Right kidney (tissue), 9 donors: ENCODE measurements at places on chromosomes 1 and 21.
A peak's percentile ranks its signal among the peaks of the same experiment; 100 is the strongest.

DNA sequence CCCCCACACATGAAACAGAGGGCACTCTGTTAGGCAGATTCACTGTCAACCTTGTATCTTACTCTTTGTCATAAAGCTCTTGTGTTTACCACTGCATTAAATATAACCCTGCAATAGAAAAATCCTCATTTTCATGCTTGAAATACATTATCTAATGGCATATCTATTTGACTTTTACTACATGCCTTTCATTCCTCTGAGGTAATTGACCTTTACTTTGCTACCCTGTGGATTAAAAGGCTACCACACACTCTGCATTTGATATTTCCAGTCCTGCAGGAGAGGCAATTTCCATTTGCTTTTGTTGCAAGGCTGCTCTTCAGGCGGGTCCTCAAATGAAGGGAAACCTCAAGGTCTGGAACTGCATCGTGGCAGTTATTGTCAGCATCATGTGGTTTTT lies 238.0 kb downstream of the NTNG1 start:
- DNase-seq = peak; percentile 37

DNA sequence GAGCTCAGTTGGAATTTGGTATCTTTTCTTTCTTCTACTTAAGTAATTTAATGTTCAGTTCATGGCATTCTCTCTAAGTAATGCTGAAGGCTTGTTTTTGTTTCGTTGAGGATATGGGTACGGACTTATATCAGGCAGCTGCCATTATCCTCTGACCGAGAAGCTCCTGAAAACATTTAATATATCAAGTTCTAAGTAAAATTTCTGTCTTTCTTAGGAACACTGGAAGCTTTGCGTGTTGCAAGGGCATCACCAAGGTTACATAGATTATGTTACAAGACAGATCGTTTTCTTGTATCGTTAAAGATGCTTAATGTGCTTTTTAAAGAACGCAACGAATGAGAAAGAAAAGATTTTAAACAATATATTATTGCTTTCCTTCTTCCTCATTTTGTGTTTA lies 1.0 kb upstream of the GALNT2 start:
- DNase-seq = no peak

- peak; percentile 93 for DNase-seq
These were observed 898 bp upstream of the TMEM200B start for GRCh38 chr1:29124366-29125236.

DNA sequence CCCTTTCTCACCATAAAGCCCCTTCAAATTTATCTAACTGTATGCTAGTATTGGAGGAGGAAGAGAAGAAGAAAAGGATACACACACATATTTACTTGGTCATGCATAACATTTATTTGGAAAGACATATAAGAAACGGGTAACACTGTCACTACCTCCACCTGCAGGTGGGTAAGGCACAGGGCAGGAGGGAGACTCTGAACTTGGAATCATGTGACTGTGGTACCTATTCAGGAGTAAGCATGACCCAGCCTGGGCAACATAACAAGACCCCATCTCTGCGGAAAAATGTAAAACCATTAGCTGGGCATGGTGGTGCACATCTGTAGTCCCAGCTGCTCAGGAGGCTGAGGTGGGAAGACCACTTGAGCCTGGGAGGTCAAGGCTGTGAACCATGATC lies 1.4 kb upstream of the PADI6 start:
- no peak for DNase-seq

GRCh38 chr1:10835822-10836421 lies 39.5 kb upstream of the CASZ1 start:
- DNase-seq = peak; percentile 68

DNA sequence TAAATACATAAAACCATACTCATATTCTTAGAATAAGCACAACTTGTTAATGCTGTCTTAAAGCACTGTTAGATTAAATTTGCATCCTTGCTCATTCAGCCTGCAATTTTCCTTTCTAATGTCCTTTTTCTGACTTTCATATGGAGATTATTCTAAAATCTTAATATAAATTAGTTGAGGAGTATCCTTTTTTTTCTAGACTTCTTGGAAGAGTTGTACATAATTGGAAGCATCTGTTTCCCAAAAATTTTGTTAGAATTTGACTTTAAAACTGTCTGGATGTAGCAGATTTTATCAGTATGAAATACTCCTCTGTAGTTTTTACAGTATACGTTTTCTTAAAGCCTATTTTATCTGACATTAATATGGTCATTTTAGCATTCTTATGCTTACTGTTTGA lies 9.7 kb downstream of the KIFAP3 start:
- DNase-seq = no peak

DNA sequence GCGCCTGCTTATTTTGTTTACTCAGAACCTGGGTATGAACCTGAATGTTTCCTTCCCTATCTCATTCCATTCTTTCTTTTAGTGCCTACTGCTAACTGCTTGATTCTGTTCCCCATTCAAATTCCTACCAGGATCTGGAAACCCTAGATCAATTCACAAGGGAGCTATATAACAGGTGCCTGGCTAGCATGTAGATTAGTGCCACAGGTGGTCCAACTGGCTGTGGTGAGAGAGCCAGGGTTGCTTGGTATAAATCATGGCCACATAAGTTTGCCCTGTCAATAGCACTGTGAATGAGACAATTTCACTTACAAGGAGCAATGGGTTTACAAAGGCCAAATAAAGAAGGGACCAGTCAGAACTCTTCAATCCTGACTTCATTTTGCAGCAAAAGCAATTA lies 6.6 kb upstream of the PRPF38B start:
- DNase-seq = no peak

- no peak for DNase-seq
These were observed 34.1 kb upstream of the RNF187 start for GRCh38 chr1:228453022-228453560.

GRCh38 chr1:71687376-71687775 lies 595.0 kb downstream of the NEGR1 start:
- no peak for DNase-seq

- DNase-seq = no peak
These were observed 10.3 kb downstream of the POFUT2 start for GRCh38 chr21:45277101-45278045.

DNA sequence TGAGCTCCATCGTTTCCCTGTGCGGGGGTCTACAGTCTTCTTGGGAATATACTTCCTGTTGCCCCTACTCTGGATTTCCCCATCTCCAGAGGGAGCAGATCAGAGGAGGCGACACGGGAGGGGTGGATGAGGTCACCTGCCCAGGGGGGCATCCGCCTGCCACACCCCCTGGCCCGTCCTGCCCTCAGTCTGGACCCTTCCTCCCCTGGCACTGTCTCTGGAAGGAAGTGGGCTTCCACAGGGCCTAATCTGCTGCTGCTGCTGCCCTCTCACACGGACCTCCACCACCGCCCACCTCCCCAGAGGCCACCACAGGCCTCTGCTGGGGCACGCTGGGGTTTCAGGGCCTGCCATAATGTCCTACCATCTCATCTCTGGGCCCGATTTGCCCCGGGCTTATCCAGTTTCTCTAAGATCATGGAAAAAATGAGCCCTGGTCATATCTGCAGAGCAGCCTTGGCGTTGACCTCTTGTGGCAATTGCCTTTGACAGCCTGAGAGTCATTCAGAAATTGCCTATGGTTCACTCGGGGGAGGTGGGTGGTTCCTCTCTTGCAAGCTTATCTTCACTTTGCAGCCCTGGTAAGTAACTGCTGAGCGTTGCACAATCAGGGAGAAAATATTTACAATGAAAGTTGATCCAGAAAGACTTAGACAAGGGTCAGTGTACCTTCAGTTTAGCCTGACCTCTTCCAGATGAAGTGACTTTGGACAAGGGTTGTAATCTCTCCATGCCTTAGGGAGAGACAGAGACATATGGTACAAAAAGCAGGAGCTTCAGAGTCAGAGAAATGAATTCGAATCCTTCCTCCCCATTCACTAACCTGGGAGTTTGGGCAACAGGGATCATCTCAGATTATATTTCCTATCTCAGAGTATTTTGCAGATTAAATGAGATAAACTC lies 252.4 kb downstream of the TOMM20 start:
- DNase-seq = no peak

- DNase-seq = no peak
These were observed 468.2 kb downstream of the NUF2 start for GRCh38 chr1:163789911-163790310.

DNA sequence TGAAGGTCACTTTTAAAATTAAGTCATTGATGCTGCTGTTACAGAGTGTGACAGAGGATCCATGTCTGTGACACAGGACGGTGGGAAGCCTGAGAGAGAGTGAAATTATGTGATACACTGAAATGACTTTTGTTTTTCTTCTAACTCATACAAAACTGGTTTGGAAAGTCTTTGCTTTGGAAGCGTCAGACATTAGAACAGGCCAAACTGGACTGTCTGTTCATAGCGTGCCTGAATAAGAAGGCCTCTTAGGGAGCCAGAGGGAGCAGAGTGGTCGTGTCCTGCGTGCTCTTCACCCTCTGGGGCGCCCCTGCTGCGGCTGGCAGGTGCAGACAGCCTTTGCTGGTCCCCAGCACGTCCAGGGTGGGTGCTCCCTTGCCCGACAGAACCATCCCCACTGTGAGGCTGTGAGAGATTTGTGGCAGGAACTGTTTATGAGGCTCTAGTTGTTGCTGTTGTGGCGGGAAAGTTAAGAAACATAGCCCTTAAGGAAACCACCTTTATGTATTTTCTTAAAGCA lies 19.7 kb upstream of the PGD start:
- no peak for DNase-seq

GRCh38 chr1:212035835-212036605 lies 472 bp downstream of the DTL start:
- no peak for DNase-seq

DNA sequence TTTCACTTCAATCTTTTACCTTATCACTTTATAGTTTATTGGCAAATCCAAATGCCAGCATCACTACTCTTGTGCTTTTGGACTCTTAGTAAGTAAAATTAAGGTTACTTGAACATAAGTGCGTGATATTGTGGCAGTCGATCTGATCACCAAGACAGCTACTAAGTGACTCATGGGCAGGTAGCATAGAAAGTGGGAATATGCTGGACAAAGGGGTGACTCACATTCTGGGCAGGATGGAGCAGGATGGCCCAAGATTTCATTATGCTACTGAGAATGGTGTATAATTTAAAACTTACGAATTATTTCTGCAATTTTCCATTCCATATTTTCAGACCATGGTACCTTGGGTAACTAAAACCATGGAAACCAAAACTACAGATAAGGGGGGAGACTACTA lies 120.2 kb downstream of the ROR1 start:
- no peak for DNase-seq

- no peak for DNase-seq
These were observed 30.4 kb downstream of the TRIM11 start for GRCh38 chr1:228376262-228376628.

DNA sequence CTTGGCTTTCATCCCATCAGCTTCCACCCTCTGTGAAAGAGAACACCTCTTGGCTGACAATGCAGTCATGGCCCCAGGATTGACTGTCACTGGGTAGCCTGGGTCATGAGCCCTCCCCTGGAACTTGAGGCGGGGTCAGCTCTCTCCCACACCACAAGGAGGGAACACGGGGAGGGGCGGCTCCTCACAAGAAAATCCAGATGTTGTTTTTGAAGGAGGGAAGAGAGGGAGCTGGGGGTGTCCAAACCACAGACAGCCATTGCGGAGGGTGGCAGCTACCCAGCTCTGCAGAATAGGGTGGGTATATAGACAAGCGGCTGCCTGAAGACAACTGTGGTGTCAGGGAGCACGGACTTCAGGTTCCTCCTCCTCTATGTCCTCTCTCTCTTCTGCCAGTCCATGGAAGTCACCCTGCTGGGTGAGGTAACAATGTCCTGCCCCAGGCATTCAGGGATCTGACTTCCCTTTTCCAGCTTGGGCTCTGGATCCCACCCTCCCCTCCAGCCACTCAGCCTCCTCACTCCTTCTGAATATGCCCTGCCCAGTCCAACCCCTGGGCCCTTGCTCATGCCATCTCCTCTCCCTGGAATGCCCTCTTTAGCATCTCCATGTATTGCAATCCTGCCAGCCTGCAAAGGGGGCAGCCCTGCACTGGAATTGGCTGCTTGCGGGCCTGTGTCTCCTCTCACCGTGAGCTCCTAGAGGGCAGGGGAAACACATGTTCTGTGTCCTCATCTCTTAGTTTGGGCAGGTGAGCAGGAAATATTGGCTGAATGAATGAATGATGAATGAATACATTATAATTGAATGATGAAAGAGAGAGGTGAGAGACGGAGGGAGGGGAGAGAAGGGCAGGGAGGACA lies 60.9 kb upstream of the RUNX3 start:
- DNase-seq = no peak

DNA sequence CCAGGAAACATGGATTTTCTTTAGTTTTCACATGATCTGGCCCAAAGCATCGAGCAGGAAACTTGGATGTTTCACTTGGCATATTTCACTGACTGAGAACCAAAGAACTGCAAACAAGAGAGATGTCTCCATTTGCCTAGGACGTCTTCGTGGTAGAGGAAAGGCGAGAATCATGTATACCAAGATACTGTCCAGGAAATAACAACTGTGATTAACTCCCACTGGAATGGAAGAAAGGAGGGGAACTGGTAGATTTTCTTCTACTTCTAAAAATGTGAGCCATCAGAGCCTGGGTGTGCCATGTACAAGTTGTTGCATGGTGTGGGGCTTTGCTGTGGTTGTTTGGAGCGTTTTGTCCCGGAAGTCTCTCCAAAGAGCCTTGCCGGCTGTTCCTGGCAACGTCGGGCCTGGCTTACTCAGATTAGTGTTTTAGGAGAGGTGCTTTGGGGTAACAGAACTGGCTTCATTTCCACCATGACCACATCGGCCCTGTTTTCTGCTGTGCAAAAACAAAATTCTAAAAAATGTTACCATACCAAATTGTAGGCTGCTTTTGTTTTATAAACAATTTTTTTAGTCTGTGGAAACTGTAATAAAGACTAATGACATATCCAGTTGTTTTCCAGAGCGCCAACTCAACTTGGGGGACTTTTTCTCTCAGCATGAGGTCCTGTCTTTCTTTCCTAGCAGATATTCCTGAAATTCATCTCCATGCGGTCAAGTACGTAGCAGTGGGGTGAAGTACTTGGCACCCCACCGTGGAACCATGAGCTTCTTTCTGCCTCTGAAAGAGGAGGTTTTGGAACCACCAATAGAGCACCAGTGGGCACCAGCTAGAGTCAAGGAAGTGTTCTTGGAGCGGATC lies 118.3 kb downstream of the TM2D1 start:
- DNase-seq = no peak

GRCh38 chr1:190243056-190243455 lies 234.6 kb downstream of the BRINP3 start:
- no peak for DNase-seq

- no peak for DNase-seq
These were observed 13.2 kb downstream of the SYT11 start for GRCh38 chr1:155872527-155872926.

DNA sequence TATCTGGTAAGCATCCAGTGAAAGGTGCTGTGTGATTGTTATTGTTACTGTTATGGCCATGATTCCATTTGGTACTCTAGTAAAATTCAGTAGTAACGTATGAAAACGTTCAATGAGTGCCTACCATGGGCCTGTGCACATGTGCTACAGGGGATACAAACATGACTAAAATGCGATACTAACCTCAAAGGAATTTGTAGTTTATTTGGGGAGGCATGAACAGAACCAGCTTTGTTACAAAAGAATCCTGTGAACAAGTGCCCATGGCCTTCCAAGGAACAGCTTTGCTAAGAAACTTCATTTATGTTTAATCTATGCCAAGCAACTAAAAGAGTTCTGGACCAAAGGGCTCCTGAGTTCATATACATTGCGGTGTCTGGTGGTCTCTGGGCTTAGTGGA lies 28.7 kb downstream of the PTGFR start:
- no peak for DNase-seq
